ENCODE measurements at places on chromosomes 16 and 17.
A peak's percentile ranks its signal among the peaks of the same experiment; 100 is the strongest.

GRCh38 chr17:82475458-82475857 is 16.9 kb downstream of the NARF start:
- DNase-seq = peak; percentile 71

DNA sequence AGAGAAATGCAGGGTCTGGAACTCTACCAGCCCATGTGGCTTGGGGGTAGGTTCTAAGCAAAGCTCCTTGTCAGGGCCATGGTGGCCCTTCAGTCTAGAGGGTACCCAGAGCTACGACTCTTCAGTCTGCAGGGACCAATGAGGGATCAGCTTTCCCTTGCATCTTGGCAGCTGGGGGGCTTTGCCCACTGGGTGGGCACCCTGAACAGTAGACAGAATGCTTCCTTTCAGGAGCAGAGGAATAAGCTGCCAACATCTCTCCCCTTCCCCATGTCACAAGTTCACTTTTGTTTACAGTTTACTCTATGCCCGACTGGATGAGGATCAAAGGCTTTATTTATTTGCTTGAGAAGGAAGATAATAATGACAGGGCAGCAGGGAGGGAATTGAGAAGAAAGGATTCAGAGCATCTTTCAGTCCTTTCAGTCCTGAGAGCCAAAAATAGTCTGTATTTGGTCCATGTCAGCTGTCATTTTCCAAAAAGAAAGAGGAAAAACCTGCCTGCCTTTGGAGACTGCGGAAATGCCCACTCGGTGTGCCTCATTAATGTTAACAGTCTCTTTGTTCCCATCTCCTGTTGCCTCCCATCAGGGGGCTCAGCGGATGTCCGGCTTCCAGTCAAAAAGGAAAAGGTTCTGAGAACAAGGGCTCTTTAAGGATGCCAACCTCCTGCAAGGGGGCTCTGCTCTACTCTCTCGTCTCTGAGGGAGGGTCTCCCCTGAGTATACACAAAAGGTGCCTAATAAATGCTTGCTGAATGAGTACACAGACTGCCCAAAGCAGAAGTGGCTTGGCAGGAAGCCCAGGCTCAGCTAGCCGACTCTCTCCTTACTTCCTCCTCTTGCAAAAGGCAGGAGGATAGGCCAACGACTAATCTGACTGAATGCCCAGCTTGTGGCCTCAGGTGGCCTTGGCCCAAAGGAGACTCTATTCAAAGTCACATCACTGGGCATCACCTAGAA is 17.1 kb downstream of the TRAF4 start:
- peak; percentile 82 for DNase-seq

- no peak for DNase-seq
These were observed 41.3 kb upstream of the BCAR1 start for GRCh38 chr16:75292691-75293090.

DNA sequence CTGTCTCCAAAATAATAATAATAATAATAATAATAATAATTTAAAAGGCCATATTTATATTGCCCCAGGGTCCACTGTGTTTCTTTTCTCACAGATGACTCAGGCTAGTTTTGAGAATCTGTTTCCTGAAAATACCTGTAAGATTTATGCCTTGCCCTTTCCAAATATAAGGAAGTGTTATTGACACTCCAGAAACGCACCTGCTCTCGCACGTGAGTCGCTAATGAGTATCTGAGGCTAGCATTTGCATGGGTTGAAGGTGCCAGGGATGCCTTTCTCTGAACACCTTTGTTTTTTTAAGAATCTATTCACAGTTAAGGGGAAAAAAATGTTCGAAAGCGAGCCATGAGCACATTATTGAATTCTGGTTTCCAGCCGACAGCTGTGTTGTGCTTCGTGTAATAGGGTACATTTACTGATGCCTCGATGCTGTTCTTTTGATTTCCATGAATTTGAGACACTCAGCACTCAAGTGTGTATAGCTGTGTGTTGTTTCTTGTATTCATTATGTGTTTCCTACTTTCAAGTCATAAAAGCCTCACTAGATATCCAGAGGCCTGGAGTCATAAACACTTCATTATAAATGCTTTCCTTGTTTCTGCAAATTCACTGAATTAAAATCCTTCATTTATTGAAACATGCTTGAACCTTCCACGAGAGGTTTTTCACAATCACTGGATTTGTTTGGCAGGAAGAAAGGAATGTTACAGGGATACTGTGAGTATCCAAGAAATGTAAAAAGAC is 45.0 kb upstream of the NOL11 start:
- no peak for DNase-seq

- no peak for DNase-seq
These were observed 2.0 kb downstream of the TP53I13 start for GRCh38 chr17:29570521-29570920.

DNA sequence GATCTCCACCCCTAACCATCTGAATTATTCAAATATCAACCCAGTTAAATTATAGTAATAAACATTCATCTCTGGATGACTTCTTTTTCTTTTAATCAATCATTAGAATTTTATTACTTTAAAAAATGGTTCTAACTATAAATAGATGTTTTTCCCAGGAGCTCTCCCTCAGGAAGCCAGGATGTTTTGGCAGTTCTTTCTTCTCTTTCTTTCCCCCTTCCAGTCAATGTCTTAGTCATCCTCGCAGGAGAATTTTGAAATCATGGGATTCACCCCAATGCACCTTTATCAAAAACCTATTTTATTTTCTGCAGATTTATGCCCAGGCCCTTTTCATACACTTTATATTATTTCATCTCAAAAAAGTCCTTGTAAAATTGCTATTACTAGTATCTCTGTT is 711.6 kb downstream of the CDH11 start:
- no peak for DNase-seq

- DNase-seq = no peak
These were observed 905.0 kb upstream of the RBFOX1 start for GRCh38 chr16:6427621-6428020.

DNA sequence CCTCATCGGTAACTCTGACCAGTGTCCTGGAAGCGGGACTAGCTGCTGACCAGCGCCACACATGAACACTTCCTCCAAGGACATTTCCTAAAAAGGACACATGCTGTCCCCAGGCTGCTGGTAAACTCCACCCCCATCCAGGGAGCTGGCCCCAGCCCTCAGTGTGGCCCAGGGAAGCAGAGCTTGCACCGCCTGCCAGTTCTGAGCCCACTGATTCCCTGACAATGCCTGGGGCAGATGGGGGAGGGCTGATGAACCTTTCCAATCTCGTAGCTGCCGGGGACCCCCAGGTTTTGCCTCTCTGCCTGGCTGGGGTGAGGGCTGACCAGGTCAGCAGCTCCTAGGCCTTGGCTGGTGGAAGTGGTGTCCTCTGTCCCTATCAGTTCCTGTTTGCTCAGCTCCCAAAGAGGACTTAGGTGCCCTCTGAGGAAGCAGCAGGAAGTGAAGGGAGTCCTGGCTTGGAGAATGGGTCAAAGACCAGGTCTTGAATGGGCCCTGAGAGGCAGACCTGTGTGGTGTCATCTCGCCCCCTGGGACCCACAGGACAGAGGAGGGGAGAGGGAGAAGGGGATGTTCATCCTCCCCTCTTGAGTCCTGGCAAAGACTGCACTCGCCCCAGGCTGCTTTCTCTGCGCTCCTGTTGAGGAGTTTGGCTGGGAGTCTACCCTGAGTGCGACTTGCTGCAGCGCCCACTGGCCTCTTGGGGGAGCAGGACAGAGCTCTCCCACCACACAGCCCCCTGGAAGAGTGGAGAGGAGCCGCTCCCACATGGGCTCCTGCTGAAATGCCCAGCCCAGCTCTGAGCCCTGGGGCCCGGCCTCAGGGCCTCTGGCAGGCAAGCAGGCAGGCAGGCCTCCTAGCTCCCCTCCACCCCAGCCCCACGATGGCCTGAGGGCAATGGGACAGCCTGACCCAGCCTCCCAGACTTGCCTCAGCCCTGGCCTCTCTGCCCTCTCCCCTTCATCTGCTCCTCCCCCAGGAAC is 16.8 kb downstream of the PDK2 start:
- DNase-seq = no peak

GRCh38 chr16:10965440-10966061 is 21.2 kb downstream of the CLEC16A start:
- no peak for DNase-seq

GRCh38 chr17:2271985-2272702 is 31.4 kb downstream of the SMG6 start:
- DNase-seq = no peak

- no peak for DNase-seq
These were observed 176.0 kb downstream of the WWOX start for GRCh38 chr16:78275420-78275819.

DNA sequence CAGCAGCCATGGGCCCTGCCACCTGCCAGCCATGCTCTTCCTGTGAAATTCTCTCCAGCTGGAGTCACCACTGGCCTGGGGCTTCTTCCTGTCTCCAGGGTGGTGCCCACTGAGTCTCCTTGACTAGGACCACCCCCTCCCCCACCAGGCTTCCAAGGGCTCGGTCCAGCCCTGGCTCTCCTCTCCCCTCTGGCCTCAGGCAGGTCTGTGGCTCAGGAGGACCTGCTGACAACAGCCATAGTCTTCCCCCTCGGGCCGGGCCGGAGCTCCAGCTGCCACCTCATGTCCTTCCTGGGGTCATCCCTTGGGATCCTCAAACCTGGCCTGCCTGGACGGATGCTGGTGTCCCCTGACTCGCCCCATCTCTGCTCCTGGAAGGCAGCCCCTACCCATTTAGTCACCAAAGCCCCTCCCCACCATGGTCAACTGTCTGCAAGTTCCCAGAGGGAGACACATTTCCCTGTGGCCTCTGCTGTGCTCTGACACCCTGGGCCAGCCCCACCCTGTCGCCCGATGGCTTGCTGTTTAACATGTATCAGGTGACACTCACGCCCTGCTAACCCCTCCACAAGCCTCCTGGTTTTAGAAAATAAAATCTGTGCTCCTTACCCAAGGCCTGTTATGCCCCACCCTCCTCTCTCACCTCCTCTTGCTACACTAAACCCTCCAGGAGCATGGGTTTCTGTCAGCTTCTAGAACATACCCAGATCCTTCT is 186.2 kb downstream of the RBFOX3 start:
- no peak for DNase-seq

GRCh38 chr16:56549161-56549560 is 15.7 kb upstream of the MT4 start:
- no peak for DNase-seq

DNA sequence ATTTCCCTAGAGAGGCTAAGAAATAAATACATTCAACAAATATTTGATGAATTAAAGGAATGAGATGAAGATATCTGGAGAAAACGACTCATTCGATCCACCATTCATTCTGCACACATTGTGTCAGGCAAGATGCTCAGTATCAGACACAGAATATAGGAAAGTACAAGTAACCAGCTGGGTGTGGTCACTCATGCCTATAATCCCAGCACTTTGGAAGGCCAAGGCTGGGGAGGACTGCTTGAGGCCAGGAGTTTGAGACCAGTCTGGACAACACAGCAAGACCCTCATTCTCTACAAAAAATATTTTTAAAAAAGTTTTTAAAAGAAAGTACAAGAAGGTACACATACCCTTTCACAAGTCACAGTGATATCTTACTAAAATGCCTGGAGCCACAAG is 42.3 kb downstream of the CRLF3 start:
- DNase-seq = no peak

DNA sequence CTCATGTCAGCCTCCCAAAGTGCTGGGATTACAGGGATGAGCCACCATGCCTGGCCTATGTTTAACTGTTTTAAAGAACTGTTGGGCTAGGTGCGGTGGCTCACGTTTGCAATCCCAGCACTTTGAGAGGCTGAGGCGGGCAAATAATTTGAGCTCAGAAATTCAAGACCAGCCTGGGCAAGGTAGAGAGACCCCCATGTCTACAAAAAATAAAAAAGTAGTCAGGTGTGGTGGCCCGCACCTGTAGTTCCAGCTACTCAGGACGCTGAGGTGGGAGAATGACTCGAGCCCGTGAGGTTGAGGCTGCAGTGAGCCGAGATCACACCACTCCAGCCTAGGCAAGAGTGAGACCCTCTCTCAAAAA is 1.9 kb upstream of the ITGAL start:
- no peak for DNase-seq

DNA sequence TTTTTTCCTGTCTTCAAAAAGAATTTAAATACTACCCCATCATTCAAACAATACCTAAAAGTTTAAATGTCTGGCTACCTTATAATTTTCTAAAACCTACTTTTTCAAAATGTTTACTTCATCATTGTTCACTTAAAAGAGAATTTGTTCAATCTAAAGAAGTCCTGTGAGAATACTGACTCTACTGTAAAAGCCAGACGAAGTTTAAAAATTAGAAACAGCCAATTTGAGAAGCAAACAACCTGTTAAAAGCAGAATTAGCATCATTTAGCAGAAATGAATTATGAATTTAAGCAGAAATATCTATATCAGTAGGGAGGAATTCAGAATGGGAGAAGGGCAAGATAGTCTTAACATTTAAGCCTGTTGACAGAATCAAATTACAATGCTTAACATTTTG is 2.1 kb downstream of the SKA2 start:
- DNase-seq = no peak

DNA sequence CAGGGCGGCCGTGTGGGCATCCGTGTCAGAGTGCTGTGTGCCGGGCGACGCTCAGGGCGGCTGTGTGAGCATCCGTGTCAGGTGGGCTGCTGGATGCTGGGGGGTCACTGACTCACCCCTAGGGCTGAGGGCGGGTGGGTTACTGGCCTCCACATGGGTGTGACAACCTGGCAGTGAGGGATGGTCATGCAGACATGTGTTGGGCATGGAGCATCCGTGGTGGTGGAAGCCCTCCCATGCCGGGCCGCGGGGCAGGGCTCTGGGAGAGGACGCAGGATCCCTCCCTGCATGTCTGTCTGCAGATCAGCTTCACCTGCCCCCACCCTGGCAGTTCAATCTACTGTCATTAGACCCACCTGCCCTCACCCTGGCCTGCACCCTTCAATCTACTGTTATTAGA is 56.3 kb downstream of the METRNL start:
- DNase-seq = no peak

DNA sequence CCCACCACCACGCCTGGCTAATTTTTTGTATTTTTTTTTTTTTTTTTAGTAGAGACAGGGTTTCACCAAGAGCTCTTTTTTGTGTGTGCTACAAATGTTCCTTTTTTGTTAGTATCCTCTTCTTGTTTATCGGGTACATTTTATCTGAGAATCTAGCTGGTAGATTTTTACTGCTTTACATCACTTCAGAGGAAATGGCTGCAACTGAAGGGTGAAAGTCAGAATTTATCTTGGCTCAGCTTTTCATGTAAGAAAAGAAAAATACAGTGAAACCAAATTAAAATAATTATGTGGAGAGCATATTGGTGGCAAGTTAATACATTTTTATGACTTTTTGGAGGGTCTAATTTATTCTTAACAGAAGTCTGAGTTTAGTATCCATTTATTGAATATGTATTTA is 26.0 kb downstream of the CBFB start:
- no peak for DNase-seq

DNA sequence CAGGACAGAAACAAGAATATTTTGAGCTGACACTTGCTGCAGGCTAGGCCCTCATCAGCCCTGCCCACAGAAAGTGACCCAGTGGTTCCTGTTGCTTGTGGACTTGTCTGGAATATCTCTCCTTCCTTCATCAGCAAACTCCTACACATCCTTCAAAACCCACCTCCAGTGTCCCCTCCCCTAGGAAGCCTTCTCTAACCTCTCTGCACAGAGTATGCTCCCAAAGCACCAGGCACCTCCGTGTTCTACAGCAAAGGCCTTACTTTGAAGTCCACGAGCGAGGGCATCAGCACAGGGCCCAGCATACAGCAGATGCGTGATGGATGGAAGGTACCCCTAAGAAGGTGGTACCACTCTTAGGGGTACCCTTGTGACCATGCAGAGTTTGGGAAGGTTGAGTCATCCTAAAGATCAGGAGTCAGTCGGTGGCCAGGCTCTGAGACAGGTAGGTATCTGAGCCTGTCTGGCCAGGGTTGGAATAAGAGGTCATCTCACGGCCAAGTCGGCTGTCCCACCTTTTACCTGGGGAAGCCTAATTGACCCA is 2.0 kb downstream of the CCDC102A start:
- no peak for DNase-seq

Measured in MV-4-11 (cell line).